ENCODE measurements at places on chromosomes 6 and 20.

DNA sequence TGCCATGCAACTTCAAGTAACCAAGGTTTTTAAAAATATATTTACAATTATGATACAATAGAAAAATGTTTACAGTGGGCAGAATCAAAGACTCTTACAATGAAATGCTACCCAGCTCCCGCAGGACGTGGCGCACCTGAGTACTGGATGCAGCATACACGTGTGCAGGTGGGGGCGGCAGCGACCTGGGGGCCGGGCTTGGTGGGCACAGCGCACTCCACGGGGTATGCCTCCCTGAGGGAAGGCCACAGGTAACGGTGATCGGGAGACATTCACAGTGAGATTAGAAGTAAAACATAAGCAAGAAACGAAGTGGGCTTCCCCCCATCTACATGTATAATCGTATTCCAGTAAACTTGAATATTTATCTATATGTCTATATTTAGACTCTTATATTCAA lies 54.2 kb downstream of the WDR27 start:
- DNase-seq = no peak

GRCh38 chr20:57392512-57393271 lies 1.5 kb downstream of the RBM38 start:
- peak; percentile 31 for DNase-seq

DNA sequence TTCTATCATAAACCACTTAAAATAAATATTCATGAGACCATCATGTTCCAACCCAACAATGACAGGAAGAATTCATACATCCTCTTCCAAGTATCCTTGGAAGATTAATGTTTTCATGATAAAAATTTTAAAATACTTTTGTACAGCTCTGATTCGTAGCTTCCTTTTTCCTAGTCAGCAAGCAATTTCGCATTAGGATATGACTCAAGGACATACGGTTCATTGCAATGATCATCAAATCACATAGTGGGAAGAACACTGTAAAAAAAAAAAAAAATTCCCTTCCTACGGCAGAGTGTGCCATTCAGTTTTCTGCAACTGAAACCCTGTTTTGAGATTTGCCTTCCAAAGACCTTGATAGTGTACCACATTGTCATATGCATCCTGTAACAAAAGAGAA lies 35.3 kb upstream of the GFOD1 start:
- no peak for DNase-seq

- DNase-seq = no peak
Measured at GRCh38 chr20:62989201-62989601, 17.6 kb downstream of the BHLHE23 start.

- DNase-seq = no peak
Measured at GRCh38 chr6:150451807-150452427, 83.1 kb downstream of the IYD start.
